ENCODE measurements at places on chromosomes 7 and 10.

- no peak for DNase-seq
Observed at GRCh38 chr10:89153116-89153515, 54.0 kb downstream of the CH25H start.

DNA sequence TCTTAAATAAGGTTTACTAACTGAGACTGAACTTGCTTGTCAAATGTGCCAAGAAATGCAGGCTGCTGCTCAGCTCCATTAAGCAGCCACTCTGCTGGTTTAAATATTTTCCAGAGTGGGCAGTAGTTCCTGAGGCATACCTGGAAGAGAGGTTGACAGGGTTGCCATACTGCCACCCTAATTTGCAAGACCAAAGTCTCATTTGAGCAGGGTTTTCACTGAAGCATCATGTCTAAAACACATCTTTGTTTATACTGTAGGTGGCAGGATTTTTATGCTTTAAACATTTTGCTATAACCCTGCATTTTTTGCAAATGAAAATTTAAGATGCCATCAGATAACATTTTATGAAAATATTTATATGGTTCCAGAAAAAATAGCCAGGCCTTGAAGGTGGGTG, 618.0 kb upstream of the LRRTM3 start:
- no peak for DNase-seq

GRCh38 chr7:157877298-157878090, 540.7 kb downstream of the DNAJB6 start:
- no peak for DNase-seq

GRCh38 chr10:92208736-92209135, 82.1 kb downstream of the CPEB3 start:
- no peak for DNase-seq

DNA sequence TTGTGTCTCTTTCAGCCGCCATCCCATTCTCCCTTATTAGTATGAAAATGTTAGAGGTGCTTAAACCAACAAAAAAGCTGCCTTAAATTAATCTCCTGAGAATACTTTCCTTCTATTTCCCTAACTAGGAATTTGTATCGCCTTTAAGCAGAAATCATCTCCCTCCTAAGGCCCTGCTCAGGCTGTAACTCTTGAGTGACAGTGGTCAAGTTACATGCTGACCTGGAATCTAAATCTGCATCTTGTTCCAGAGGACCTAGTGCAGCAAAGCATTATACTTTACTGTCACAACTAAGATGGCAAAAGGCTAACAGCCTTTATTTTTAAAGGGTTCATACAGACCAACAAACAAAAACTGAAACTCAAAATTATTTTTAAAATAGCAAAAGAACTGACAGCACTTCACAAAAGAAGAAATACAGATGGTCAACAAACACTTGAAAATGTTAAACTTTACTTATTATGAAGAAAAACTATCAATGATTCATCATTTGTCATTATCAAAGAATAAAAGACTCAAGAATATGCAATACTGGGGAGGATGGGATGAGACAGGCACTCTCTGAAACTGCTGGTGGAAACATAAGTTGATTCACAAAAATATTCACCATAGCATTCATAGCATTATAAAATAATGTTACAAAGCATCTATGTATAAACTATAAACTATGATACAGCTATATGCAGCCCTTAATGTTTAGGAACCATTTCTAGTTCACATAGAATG, 11.0 kb downstream of the CYREN start:
- DNase-seq, result no peak

GRCh38 chr7:12985228-12985627, 297.8 kb downstream of the ARL4A start:
- no peak for DNase-seq

DNA sequence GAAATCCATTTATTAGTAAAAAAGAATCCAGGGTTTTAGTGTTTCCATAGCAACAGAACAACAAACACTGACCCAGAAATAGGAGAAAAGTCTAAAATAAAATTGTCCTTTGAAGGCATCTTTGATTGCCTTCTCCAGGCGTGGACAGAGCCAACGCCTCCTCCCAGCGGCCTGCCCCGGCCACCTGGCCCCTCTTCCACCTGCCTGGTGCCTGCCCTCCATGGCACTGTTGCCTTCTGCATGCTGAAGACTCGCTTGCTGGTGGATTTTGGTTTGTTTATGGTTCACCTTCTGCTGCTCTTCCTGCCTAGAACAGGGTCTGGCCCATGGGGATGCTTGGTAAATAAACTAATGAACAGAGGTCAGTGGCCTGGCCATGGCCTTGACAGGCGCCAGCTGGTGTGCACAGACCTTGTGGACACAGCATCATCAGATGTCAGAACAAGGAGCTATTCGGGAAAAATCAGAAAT, 107.4 kb downstream of the DYNC2I1 start:
- no peak for DNase-seq

- DNase-seq, result peak; percentile 5
Observed at GRCh38 chr7:87339373-87339897, 6.0 kb upstream of the CROT start.

DNA sequence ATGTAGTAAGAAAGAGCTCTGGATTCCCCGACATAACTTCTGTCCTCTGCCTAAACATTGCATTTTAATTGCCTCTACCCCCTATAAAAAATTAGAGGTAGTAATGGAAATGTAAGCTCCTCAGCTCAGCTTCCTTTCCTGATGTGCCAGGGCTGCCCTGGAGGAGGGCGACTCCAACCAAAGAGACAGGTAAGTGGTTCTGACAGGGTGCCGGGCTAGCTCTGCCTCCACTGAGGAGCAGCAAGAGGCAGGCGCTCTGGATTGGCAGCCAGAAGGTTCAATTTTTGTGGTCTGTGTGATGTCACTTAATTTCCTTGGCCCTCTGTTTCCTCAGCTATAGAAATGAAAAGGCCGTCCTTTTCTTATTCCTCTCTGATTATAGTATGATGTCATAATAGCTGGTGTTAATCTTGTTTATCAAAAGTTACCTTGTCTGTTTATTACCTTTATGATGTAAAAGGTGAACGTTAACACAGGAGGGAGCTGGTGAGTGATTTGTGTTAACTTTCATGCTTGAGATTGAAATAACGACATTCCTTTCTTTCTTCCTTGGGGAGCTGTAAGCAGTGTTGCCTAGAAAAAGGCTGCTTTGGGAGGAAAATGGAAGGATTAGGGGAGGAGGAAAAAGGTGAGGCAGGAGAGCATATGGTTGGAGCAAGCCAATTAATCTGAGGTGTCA, 51.8 kb downstream of the ANLN start:
- DNase-seq, result no peak

- no peak for DNase-seq
Observed at GRCh38 chr7:22628112-22628511, 98.9 kb upstream of the IL6 start.

- no peak for DNase-seq
Observed at GRCh38 chr7:69817841-69818635, 219.8 kb downstream of the AUTS2 start.

- DNase-seq, result no peak
Observed at GRCh38 chr7:126805351-126805750, 447.4 kb downstream of the GRM8 start.

- DNase-seq, result peak; percentile 68
Observed at GRCh38 chr10:131885391-131886165, 15.2 kb upstream of the PPP2R2D start.

GRCh38 chr7:55377162-55377817, 12.2 kb downstream of the LANCL2 start:
- no peak for DNase-seq

DNA sequence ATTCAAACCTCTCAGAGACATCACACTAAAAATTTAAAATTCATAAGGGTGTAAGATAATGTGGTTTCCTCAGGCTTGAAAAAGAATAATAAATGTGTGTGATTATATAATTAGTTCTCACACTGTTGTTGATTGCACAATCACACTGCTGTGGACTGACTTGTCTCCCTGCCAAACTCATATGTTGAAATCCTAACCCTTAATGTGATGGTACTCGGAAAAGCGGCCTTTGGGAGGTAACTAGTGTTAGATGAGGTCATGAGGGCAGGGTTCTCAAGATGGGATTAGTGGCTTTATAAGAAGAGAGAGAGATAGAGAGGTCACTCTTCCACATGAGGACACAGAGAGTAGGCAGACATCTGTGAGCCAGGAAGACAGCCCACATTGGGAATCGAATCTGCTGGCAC, 128.5 kb upstream of the COL1A2 start:
- DNase-seq, result no peak

- no peak for DNase-seq
Observed at GRCh38 chr10:10993785-10994184, 23.9 kb upstream of the CELF2 start.

GRCh38 chr7:80832006-80832405, 86.8 kb downstream of the SEMA3C start:
- DNase-seq, result no peak

DNA sequence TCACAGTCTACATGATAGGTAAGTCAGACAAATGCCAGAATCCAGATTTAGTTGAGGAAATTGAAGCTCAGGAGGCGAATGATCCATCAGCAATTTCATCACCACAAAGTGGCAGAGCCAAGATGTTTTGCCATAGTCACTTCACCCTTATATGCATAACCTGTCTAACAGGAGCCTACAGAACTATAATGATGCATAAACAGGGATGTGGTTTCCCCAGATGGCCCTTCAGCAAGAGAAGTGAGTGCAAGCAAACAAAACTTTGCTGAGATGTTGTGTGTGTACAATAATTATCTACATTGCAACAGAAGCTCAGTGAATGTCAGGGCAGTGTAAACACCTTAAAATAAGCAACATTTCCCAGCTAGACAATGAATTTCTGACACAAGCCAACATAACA, 28.6 kb downstream of the PON3 start:
- DNase-seq, result no peak

DNA sequence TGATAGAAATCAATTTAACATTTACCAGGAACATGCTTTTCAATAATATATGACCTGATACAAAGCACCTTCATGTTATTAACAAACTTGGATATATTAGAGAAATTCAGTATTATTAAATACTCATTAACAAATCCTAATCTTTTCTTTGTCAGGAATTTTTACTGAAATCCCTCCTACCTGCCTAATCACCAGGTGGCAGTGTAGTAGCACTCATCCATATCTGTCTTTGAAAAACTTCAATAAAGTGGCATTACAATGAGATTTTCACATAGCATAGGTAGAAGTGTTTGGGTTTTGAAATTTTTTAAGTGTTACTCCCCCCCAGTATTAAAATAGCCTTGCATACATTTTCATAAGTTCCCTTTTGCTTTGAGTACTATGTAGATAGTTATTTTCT, 1246.6 kb upstream of the LRRN3 start:
- peak; percentile 2 for DNase-seq

DNA sequence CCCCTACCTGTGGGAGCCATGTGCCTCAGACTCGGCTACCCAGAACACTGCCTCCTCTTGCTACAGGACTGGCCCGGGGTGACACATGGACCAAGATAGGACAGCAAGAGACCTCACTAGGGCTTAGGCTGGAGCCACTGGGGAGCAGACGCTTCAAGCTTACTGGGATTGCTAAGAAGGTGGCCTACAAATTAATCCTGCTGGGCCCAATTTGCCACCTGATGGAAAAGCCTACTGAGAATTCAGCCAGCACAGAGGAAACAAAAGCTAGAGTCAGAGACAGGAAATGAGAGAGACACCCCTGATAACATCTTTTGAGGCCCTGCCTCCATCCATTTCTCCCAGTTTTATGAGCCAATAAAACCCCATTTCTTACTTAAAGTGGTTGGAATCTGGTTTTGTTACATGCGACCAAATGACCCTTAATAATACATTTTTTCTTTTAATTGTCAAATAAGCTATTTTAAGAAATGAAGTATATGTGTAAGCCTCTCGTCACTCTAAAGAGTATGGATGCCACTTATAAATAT, 282.1 kb downstream of the CXCL12 start:
- DNase-seq, result no peak

DNA sequence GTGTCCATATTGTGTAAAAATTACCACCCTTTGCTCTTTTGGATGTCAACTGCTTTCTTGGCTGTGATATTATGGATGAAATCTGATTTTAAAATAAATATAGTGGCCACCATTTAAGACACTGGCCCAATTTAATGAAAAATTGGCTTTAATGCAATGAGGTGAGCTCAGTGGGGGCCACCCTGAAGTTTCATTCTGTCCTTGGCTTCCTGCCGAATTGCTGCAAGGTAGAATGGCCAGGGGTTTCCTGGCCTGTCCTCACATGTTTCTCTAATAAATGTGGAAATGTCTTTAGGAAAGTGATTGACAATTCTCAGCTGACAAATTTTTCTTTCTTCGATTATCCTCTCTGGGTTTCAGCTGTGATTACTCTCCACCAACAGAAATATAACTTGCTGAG, 36.0 kb downstream of the DYNC1I1 start:
- no peak for DNase-seq

- no peak for DNase-seq
Observed at GRCh38 chr10:69858201-69858600, 56.5 kb downstream of the COL13A1 start.

GRCh38 chr10:8069627-8070026, 15.1 kb downstream of the GATA3 start:
- no peak for DNase-seq

GRCh38 chr10:119703903-119704508, 21.8 kb upstream of the INPP5F start:
- DNase-seq, result no peak

DNA sequence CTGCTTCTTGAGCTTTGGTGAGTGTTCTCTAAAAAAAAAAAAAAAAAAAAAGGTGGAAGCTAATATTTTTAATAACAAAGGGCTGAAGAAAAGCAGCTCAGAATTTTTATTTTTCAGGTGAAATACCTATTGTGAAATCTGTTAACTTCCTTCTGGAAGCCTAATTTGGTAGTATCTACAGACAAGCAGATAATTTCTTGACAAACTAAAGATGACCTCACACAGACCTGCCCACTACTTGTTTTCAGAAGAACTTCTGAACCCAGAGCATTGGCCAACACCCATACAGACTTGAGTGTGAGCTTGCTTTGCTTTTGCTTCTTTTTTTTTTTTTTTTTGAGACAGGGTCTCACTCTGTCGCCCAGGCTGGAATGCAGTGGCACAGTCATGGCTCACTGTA, 31.2 kb downstream of the LRRC4 start:
- no peak for DNase-seq

DNA sequence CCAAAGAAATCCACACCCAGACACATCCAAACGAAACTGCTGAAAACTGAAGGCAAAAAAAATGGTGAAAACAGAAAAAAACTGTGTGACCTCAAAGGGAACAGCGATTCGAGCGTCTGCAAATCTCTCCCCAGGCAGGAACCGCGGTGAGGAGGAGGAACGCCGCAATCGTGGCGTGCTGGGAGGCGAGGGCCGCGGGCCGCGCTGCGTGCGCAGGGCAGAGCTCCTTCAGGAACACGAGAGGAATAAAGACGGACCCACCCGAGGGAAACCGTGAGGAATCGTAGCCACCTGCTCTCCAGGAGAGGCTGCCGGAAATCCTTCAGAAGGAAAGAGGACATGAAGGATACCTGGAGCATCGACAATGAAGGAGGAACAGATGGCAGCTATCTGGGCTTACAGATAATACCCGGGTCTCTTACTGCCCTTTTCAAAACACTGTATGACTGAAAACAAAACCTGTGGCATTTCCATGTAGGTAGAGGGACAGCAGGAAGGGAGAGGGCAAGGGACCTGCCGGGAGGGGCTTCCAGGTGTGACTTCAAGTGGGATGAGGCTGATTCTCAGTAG, 266.0 kb downstream of the MAD1L1 start:
- no peak for DNase-seq
